ENCODE measurements at places on chromosomes 2 and 18.

DNA sequence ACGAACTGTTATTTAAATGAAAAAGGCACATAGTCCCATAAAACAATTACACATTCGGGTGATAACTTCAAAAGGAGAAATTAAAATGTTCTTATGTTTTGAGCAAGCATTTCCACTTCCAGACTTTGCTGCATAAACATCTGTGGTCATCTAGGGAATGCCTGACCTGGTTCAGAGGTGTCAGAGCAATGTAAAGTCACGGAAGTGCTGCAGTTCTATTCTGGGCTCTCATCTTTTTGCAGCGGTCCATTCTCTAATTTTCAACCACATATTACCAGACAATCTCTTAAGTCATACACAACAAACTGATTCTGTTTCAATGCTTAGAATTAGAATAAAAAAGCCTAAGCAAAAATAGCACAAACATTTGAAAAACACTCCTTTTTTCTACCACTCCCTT lies 22.0 kb upstream of the PTH2R start:
- DNase-seq: no peak

DNA sequence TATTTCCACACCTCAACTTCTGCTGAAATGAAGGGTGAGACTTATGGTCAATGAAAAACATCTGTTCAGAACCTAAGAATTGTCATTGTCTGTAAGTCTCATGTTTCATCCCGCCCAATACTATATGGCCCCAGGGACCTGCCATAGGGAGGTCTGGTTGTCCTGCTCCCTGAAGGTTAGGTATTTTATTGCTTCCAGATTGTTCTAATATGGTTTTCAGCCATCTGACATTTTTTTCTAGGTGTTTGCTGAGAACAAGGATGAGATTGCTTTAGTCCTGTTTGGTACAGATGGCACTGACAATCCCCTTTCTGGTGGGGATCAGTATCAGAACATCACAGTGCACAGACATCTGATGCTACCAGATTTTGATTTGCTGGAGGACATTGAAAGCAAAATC lies 7.3 kb downstream of the XRCC5 start:
- no peak for DNase-seq

DNA sequence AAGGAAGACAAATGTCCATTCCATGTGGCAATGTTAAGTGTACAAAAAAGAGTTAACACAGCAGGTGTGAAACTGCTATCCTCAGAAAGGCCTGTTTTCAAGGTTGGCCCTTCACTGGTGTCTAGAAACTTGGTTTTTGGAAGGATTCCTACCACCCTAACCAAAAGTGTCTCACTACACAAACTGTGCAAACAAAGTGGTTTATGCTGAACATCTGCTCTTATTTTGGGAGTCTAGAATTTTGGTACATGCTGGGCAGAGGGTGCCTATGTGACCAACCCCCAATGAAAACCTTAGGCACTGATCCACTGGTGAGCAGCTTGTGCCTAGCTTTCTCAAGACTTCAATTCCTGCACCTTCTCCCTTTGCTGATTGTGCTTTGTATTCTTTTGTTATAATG lies 14.3 kb downstream of the GFPT1 start:
- DNase-seq: no peak

GRCh38 chr2:130381619-130382018 lies 25.8 kb downstream of the PTPN18 start:
- DNase-seq: no peak

- no peak for DNase-seq
These were observed 98.1 kb upstream of the RGPD4 start for GRCh38 chr2:107728586-107728985.

DNA sequence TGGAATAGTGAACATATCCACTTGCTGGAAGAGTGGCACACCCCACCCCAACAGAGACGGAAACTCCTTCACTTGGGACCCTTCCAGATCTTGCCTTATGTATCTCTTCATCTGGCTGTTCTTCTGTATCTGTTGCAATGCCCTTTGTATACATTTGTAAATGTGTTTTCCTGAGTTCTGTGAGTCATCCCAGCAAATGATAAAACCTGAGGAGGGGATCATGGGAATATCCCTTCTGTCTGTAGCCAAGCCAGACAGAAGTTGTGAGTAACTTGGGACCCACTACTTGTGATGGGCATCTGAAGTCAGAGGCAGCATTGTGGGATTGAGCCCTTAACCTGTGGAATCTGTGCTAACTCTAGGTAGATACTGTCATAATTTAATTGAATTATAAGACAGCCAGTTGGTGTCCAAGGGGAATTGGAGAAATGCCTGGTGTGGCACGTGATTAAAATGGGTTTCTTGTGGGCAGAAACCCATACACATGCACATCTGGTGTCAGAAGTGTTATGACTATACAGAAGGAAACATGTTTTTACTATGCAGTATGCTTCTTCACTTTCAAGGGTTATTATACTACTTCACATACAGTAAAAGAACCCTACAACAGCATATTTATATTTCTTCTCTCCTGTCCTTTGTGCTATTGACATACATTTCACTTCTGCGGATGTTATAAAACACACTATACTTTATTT lies 32.3 kb upstream of the TMEM247 start:
- DNase-seq: no peak

DNA sequence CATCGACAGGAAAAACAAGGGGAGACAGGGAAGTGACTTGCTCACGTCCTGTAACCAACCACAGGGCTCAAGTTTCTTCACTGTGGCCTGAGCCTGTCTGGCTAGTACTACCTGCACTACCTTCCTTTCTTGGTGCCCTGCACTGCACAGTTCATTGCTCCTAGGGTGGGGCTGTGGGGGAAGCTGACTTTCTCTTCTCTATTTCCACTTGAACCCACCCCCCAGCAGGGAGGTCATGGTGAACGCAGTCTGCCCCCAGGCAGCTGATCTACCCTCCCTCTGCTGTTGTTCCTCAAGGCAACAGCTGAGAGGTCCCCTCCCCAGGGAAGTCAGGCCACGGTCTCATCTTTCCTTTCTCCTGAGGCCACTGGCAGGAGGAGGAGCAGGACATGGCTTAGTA lies 532.1 kb downstream of the SOX11 start:
- no peak for DNase-seq

DNA sequence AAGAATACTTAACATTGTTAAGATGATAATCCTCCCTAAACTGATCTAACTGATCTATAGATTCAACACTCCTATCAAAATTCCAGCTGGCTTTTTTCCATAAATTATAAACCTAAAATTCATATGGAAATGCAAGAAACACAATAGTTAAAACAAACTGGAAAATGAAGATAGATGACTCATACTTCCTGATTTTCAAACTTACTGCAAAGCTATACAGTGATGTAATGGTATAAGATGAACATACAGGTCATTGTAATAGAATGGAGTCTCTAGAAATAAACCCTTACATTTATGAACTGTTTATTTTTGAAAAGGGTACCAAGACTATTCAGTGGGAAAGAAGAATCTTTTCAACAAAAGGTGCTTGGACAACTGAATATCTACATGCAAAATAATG lies 32.3 kb downstream of the UBXN4 start:
- DNase-seq: no peak

DNA sequence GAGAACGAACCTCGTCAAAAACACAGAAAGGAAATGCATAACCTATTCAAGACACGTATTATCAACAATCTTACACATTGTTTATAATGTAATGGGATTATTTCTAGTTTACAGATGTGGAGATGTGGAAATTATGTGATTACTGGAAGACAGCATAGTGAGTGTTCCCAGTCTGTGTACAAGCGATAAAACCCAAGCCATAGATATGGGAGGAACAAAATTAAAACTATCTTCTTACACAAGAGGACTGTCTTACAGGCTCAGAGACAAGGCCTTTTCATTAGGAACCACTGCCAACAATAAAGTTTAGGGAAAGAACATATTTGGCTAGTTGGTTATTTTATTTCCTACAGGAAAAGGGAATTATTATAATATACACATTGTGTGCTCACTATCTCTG lies 20.3 kb downstream of the COBLL1 start:
- DNase-seq: no peak

GRCh38 chr2:27815860-27816438 lies 44.4 kb downstream of the MRPL33 start:
- no peak for DNase-seq

DNA sequence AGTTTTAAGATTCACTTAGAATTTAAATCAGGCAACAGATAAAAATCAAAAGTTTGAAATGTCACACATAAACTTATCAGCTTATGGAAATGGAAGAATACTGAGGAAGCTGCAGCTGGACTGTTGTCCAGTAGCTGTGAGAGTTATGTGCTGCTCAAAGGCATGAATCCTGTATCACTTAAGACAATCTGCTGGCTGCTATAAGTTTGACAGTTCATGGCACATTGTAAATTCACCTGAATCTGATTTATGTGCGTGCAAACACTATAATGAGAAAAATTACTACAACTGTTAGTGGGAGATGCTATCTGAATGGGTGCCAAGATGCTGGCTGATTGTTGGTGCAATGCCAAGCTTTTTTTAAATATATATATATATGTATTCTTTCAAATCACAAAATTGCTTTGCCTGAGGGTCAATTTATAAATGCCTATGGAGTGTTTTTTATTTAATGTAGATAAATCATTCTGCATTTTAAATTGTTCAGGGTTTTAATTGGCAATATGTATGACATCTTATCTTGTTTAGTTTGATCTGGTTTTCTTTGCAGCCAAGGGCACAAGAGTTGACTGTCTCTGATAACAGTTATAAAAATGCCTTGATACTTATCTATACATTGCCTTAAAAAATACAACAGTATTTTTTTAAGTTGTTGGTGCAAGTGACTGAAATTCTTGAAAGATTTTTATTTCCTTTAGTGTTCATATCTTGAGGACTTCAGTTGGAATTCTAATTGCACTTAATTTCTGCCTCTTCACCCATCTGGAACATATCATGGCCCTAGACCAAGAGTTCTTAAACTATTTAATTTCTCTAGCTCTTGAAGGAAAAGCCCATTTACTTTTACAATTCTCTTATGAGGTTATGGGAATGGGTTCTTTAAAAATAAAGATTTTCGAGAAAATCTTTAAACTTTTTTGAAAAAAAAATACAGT lies 48.7 kb downstream of the CAVIN2 start:
- DNase-seq: no peak

DNA sequence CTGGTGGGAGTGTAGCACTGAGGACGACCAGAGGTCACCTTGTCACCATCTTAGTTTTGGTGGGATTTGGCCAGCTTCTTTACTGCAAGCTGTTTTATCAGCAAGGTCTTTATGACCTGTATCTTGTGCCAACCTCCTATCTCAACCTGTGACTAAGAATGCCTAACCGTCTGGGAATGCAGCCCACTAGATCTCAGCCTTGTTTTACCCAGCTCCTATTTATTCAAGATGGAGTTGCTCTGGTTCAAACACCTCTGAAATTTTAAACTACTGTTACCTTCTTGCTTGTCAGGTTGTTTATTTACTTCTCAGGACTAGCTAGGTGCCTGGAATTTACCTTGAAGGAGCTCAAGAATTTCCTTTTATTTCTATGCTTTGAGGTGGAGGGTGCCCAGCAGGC lies 9.5 kb upstream of the KCNG3 start:
- DNase-seq: no peak

- DNase-seq: no peak
These were observed 125.9 kb downstream of the ACOXL start for GRCh38 chr2:110858135-110858725.

DNA sequence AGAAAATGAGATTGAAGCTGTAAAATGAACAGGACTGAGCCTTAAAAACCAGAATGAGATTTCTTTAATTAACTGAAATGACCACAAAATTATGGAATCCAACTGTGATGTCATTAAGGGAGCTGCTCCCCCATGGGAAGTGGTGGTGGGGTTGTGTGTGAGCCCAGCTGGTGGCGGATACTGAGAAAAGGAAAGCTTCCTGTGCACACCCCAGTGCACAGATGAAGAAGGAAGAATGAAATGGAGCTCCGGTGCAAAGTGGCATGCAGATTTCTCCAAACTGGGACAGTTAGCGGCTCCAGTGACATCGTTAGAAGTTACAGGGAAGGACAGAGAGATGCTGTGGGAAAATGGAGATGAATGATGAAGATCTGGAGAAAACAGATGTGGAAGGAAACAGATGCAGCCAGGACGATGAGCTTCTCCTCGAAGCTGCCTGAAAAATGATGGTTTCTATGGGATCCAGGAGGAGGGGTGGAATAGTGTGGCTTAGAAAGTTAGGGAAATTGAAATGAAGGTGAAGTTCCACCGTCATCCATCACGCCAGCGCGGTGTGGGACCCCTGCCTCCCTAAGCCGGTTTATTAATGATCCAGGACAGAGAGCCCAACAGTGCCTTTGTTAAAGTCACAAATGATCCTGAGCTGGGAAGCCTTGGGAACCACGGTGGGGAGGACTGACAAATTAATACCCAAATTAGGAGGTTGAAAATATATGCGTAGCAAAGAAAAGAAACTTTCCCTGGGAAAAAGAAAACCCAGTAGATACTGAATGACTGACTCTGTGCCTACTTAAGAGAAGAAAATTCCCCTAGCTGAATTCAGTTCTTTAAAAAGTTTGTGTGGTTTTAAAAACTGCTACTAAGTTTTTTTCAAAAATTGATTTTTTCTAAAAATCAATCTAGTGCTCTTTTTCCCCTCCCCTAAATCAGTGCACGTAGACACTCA lies 77.2 kb downstream of the TSN start:
- no peak for DNase-seq

- DNase-seq: no peak
These were observed 29.7 kb downstream of the DGKD start for GRCh38 chr2:233384015-233384414.

DNA sequence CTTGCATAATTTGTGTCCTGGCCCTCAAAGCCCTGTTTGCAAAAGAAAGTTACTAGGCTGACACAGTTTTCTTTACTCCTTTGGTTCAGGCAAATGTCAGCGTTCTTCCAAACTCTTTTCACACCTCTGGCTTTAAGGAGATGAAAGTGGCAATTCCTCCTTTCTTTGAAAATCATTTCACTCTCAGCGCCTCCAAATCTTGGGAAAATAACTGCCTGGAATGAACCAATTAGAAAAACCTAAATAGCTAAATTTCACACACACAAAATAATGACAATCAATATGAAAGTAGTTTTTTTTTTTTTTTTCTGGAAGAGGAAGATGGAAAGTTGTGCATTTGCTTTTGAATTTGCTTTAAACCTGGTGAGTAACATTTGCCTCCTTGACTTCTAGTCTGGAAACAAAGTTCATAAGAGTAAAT lies 1.7 kb downstream of the MEIS1 start:
- DNase-seq: no peak

DNA sequence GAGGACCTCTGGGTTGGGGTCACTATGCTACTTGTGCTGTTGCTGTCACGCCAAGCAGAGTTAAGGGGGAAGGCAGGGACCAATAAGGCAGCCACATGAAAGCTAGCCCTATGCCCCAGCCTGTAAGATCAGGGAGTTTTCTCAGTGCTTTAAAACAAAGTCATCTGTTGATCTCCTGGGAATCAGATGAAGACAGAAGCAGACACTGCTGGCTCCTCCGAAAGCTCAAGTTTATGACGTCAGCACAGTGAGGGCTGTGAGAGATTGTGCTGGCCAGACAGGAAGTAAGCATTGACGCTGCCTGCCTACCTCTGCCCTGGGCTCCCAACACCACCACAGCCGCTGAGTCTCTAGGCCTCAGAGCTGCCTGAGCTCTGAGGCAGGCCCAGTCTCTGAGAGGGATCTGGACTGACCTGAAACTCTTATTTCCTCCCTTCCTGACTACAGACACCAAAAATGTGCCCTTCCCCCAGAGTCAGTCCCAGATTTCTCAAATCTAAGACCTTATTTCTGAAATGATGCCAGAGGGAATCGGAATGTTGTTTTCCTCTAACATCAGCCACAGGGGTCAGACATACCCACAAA lies 118.1 kb upstream of the EPAS1 start:
- DNase-seq: peak; percentile 86

GRCh38 chr2:34005901-34006300 lies 406.8 kb upstream of the FAM98A start:
- DNase-seq: no peak
